Left ventricle myocardium superior (tissue), 1 donor: ENCODE measurements at places on chromosomes 12 and 14. TPM values are rescaled to one million over a fixed set of nuclear protein-coding genes. Genes with fewer than 3 reads are reported as not detected.
A peak's percentile ranks its signal among the peaks of the same experiment; 100 is the strongest.

GRCh38 chr12:121578230-121579189 lies 2.3 kb downstream of the KDM2B start:
- DNase-seq = peak; percentile 43

DNA sequence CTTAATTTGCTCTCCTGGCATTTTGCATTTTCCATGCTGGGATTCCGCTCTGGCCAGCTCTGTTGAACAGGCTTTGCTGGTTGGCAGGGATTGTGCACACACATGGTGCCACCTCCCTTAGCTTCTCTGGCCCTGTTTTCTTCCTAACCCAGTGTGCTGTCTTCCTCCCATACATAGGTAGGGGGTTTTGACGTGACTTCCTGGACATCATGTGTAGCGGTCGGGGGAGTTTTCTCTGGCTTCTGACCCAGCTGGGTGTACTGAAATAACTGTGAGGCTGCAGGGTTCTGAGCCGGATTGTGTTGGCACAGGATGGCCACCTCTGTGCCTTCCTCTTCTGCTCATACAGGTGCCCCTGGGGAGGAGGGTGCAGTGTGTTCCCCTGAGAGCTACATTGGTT lies 25.7 kb downstream of the C14orf132 start:
- no peak for DNase-seq

Gene KLHDC1
- total RNA-seq = 6.0 TPM

DNA sequence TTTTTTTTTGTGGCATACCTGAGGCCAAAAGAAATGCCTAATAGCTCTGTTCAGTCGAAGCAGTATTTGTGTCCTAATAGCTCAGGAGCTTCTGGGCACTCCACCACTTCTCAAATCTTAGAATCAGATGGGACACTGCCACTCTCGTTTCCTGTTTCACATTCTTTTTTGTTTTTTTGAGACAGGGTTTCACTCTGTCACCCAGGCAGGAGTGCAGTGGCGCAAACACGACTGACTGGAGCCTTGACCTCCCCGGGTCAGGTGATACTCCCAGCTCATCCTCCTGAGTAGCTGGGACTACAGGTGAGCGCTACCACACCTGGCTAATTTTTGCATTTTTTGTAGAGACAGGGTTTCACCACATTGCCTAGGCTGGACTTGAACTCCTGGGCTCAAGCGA lies 52.7 kb downstream of the SPPL3 start:
- DNase-seq = no peak

DNA sequence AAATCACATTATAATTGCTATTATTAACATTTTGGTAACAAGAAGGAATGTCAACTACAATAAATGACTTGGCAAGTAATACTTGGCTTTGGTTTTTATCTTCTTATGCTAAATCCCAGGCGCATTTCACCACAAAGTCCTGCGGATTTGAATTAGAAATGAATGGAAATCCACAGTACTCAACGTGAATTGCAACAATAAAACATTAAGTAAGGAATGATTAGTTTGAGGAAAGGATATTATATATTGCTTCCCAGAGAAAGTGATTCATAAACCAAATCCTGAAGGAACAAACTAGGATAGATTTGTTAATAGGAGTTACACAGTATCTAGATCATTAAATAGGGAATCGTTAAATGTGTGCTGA lies 1089.7 kb downstream of the TRHDE start:
- DNase-seq = no peak

Gene SMCO2
- total RNA-seq = not detected

Gene TIMELESS
- 2.0 TPM for total RNA-seq

- DNase-seq = no peak
Measured at GRCh38 chr12:168763-169525, 45.0 kb downstream of the SLC6A12 start.

Gene ETFBKMT
- total RNA-seq = 7.9 TPM

DNA sequence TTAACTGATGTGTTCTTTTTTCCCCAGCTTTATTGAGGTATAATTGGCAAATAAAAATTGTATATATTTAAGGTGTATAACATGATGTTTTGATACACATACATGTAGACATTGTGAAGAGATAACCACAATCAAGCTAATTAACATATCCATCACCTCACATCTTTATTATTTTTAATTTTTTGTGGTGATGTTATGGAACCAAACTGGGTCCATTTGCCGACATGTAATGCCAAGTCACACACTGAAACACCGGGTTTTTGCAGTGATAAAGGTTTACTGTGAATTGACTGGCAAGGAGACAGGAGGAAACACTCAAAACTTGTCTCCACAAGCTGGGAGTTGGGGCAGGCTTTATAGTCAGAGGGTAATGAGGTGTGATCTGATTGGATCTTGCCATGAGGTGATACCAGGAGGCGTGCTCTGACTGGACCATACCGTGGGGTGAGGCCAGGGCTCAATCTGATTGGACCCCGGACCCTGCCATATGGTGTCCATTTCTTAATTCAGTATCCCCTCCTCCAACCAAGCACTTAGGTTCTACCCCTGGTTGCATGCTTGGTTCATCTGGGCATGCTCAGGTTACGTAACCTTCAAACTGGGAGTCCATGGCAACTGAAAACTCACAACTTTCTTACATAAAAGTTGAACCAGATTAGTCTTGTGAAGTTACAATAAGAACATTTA lies 11.8 kb upstream of the WSCD2 start:
- DNase-seq = no peak

DNA sequence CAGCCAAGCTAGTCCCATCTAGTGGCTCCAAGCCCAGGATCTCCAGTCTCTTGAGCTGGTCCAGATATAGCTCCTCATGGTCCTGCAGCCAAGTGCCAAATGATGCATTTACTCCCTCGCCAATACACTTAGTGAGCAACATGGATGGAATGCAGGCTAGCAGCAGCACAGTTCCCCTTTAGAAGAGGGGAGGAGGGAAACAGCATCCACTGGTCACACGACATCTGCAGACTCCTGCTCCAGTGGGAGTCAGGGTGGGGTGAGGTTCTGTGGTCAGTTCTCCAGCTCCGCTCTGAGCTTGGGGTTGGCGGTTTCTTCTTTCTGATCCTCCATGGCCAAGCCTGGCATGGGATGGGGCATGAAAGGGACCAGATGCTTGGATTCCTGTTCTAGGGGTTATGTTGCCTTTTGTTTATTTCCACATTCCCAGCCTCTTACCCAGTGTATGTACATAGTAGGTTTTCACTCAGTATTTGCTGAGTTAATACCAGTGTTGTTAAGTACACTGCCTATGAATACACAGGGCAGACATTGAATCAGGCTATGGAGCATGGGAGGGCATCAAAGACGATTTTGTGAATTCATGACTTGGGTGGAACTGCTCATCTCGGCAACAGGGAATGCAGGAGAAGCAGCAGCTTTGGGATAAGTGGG lies 57.3 kb downstream of the GALNT16 start:
- peak; percentile 57 for DNase-seq

GRCh38 chr14:22296722-22297121 lies 292.3 kb downstream of the DAD1 start:
- DNase-seq = no peak

Gene PTHLH
- total RNA-seq = not detected

DNA sequence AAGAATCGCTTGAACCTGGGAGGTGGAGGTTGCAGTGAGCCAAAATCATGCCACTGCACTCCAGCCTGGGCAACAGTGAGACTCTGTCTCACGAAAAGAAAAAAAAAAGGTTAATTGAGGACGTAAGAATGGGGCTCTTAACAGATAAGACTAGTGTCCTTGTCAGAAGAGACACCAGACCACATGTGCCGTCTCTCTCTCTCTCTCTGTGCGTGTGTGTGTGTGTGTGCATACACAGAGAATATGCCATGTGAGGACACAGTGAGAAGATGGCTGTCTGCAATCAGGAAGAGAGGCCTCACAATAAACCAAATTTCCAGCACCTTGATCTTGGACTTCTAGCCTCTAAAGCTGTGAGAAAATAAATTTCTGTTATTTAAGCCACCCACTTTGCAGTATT lies 11.7 kb upstream of the ERC1 start:
- no peak for DNase-seq

Gene SIX6
- not detected for total RNA-seq

Gene DCN
- total RNA-seq = 741 TPM

DNA sequence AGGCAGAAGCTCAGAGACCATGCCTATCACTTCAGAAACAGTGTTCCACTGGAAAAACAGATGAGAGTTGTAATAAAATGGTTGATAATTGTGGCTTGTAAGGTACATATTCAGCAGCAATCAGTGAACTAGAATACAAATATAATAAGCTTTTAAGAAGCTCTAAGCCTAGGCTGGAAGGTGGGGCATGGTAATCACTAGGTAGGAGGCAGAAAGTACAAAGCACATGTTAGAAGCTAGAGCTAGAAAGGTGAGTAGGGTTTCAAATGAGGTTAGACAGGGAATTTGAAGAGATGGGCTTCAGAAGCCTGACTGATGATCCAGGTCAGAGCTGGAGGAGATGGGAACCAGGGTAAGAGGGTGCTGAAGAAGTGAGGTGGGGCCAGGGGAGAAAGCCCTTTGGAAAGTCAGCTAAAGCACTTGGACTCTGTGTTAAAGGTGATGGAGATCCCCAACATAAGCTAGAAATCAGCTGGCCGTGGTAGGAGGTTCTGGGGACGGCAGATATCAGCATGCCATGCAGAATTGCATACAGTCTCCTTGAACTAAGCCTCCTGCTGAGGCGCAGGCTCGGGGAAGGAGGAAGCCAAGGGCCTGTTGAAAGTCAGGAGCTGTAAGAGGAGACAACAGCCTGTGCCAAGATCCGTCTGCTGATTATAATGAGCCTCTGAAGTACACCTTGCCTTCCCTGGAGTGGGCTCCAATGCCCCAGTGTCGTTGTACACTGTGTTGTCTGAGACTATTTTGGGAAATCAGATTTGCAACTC lies 659.4 kb downstream of the BCL11B start:
- no peak for DNase-seq

DNA sequence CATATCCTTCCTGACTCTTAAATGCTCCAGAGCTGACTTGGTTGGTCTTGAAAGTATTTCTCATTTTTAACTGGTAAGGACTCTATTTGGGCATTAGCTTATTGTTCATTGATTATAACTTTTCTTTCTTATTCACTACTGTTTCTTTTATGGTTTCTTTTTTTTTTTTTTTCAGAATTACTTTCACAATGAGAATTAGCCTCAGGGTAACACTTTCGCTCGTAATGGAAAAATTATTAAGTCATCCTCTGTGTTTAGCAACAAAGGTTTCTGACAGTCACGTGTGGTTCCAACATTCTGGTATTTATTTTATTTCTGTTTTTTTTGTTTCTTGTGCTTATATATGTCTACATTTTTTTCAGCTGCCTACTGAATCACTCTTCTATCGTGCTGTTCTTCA lies 80.0 kb downstream of the METTL25 start:
- no peak for DNase-seq

GRCh38 chr14:75409316-75410205 lies 18.3 kb upstream of the JDP2 start:
- no peak for DNase-seq

Gene PSEN1
- total RNA-seq = 24.1 TPM
